Vagina (tissue), 2 donors: ENCODE measurements at places on chromosomes 4 and X.

- DNase-seq = no peak
Observed at GRCh38 chrX:51281758-51282318, 50.8 kb upstream of the NUDT10 start.

DNA sequence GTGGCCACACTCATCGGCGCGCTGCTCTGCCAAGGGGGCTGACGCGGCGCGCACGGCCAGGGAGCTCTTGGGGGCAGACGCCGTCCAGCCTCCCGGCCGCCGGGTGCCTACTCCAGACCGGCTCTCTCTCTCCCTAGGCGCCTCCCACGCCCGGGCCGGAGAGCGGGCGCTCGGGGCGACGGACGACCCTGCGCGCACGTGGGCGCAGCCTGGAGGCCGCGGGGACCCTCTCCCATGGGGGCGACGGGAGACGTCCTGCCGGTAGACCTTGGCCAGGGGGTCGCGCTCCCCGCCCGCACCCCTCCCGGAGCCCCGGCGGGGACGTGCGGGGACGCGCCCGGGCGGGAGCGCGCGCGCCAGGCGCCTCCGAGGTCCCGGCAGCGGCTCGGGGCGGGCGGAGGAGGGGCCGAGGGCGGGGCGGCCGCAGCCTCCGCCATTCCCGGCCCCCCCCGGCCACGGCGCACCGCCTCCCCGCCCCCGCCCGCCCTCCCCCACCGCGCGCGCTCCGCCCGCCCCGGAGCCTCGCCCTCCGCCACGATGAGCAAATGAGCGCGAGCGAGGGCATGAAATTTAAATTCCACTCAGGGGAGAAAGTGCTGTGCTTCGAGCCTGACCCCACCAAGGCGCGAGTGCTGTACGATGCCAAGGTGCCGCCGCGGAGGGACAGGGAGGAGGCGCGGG, at the start of gene MSL3:
MSL3 (plus strand) TSS at position 519 of the 681 bp plus-strand sequence; CDS start at position 546, 27 bp downstream.
- DNase-seq = no peak

GRCh38 chr4:142085513-142086292, 449.3 kb downstream of the IL15 start:
- no peak for DNase-seq

DNA sequence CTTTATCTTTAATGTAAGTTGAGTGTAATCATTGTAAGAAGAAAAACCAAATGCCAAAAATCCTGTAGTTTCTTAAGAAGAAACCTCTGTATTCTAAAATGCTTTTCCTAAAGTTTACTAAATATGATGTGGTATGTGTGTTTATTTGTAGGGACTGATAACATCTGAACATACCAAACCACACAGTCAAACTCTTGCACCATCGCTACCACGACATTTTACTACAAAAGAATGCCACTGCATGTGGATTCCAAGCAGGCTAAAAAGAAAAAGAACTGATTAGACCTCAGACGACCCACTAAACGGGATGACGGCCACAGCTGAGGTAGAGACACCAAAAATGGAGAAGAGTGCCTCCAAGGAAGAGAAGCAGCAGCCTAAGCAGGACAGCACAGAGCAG, 46.1 kb downstream of the LAS1L start:
- no peak for DNase-seq

DNA sequence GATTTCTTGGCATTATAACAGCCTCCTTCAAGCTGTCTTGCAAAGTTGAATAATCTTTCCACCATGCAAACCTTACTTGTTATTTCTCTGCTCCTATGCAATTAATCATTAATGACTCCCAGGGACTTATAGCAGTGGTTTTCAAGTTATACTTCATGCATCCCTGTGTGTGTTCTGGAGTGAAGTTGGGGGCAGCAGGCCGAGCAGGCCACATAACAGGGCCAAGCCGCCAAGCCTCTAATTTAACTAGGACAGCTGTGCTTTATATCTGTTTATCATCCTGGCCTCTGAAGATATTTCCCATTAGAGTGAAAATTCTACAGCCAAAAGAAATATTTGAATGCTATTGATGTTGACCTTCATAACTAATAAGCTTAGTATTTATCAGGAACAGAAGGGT, 133.5 kb upstream of the PAK3 start:
- no peak for DNase-seq

DNA sequence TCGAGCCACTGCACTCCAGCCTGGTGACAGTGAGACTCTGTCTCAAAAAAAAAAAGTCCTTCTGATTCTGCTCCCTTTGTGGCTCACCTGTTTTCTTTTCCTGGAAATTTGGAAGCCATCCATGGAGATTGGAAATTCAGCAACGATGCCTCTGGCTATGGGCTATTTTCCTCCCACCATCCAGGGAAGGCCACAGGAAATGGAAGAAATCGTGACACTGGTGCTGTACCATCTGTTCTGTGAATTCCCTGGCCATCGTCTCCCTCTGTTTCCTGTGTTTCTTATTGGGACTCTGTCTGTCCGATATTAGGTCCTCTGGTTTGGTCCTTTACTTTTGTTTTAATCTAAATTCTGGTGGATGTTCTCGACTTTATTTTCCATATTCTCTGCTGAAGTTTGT, 29.4 kb upstream of the ADRA2C start:
- DNase-seq = no peak
